ENCODE measurements at places on chromosomes 4 and X.

GRCh38 chr4:19151684-19152083 lies 1100.0 kb upstream of the SLIT2 start:
- DNase-seq: no peak

GRCh38 chr4:38177035-38177546 lies 216.9 kb downstream of the PTTG2 start:
- DNase-seq: peak; percentile 54

DNA sequence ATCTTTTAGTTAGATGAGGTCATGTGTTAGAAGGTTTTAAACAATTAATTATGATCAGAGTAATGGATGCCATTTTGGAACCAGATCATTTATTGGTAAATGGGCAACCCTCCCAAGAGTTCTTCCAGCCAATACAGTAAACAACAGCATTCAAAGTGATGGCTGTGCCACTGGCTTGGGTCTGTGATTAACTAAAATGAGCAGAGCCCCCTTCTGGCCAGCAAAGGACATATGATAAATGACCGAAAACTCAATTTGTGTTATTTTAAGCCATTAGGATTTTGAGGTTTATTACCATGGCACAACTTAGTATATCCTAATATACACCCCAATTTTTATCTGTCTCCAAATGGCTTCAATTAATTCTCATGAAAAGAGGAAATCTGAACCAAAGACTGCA lies 90.8 kb upstream of the NPFFR2 start:
- DNase-seq: no peak

DNA sequence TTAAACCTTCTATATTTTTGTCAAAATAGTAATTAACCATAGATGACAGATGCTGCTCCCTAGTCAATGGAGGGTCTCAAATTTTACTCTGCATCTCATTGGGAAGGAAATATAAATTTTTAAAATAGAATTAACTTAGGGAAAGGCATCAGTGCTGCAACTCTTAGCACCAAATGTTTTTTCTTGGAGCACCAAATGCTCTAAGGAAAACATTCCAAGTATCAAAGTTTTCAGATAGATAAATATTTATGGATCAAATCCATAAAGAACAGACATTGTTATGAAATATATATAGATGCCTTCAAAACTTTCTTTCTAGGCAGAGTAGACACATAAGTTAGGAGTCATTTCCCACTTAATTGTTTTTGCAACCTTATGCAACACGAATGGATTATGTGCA lies 168.7 kb downstream of the ANTXR2 start:
- DNase-seq: no peak

DNA sequence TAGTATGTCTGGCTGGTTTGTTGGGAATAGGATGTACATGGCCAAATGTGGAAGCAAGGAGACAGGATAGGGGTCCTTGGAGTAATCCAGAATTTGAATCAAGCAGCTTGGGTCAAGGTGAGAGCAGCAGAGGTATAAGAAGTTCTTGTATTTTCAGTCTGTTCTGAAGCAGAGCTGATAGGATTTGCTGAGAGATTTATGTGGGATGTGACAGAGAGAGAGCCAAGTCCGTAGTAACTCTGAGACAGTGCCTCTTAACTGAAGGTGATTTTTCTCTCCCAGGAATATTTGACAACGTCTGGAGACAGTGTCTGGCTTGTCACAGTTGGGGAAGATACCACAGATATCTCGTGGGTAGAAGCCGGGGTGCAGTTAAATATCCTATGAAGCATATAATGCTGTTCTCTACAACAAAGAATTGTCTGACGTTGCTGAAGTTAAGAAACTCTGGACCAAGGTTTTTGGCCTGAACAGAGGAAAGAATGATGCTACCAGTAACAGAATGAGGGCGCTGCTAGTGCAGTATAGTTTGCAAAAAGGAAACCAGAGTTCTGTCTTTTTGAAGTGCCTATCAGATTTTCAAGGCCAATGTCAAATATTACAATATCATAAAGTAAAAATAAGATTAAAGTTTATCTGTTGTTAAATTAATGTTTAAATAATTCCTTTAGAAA lies 184.0 kb downstream of the ARHGAP24 start:
- no peak for DNase-seq

GRCh38 chr4:10590896-10591295 lies 93.7 kb downstream of the CLNK start:
- DNase-seq: no peak

- DNase-seq: no peak
These were observed 6.6 kb upstream of the CXXC4 start for GRCh38 chr4:104501290-104501689.

DNA sequence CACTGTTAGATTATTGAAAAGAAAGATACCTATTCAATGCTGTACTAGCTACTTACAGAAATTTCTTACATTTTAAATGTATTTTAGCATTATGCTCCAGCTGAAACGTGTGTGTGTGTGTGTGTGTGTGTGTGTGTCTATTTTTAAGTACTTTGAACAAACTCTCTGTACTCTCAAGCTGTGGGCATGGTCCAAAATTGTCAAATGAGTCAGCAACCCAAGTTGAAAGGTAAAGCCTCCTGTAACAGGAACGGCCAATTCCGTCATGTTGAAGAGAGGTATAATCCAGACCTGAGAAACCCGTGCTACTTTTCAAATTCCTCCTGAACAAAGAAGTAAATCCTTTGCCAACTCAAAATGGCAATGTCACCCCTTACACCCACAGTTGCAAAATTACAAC lies 20.5 kb downstream of the MAOB start:
- no peak for DNase-seq

DNA sequence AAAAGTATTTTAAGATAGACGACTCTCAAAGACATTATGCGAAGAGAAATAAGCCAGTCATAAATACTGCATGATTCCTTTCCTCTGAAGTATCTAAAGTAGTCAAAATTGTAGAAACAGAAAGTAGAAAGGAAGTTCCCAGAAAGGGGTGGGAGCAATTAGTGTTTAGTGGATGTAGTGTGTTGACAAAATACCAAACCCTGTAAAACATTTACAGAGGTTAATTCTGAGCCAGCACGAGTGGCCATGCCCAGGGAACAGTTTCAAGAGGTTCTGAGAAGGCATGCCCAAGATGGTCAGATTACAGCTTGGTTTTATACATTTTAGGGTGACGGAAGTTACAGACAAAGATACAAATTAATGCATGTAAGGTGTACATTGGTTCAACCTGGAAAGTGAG lies 34.4 kb upstream of the SLC25A4 start:
- DNase-seq: no peak

DNA sequence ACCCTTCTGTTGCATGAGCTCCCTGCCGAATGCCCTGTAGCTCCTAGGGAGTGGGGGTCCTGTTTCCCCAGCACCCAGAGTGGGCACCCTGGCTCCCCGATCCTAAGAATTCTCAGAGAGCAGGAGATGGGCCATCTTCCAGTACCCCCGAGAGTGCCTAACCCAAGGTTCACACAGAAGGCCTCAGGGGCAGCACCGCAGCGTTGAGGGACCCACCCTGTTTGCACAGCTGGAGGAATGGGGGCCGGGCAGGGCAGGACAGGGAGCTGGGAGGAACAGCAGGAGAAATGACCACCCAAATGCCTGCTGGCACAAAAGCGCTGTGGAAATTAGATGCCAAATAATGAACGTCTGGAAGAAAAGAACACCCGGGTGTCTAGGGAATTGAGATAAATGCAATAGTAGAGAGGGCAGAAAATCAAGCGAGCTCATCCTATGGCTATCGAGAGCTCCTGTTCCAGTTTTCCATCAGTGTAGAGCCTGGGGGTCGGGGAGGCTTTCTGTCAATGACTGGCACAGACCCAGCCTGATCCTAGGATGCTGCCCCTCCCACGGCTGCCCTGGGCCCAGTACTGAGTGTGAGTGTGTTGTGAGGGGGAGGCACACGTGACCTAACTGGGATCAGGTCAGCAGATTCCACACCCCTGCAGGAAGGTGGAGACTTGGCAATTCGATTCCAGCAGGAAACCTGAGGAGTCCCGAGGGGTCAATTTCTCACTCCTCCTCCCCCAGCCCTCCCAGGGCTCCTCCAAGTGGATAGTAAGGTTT lies 25.7 kb downstream of the SEPTIN6 start:
- no peak for DNase-seq
